T-cell (primary cell): ENCODE measurements at places on chromosomes 1 and 21. TPM values are rescaled to one million over a fixed set of nuclear protein-coding genes. Genes with fewer than 3 reads are reported as not detected.
A peak's percentile ranks its signal among the peaks of the same experiment; 100 is the strongest.

DNA sequence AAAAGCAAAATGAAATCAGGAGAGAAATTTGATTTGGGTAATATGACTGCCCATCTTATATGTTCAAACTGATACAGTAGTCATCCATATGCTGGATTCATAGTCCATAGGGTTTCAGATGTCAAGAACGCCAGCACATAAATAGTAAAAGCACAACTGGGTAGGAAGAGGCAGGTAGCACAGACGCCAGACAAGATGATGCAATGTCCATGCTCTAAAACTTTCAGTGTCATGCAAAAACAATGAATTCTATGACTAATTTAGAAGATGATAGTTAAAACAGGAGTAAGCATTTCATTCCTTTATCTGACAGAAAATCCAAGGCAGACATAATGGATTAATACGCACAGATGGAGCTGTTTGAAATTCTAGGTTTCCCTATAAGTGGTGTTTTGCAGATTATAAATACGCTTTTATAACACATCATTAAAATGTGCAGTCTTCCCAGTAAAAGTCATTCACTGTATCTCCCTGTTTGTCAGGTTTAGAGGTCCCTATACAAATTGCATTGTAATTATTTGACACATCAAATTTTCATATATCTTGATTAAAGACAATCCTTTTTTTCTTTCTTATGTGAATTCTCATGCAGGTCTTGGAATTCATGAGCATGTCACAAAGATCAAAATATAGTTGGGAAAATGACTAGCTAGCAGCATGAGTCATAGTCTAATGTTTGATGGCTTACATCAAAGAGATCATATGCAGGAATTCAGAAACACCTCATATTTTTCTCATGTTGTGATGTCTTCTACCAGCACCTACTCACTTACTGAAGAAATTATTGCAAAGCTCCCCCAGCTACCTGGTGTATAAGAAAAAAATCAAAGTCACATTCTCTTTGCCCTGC, 139.9 kb downstream of the DSCAM start:
- no peaks in the 10 kb centered on the region for H3K27me3 ChIP-seq
- H3K4me1 ChIP-seq, result no peaks in the 10 kb centered on the region
- H3K27ac ChIP-seq, result no peak overlapping the region
- no peak overlapping the region for H3K4me3 ChIP-seq

- H3K36me3 ChIP-seq, result no peaks in the 10 kb centered on the region
- no peak overlapping the region for H3K4me3 ChIP-seq
- H3K4me1 ChIP-seq, result no peaks in the 10 kb centered on the region
- no peak for DNase-seq
- no peak overlapping the region for H3K27ac ChIP-seq
Measured at GRCh38 chr1:55386456-55386855, 171.3 kb upstream of the USP24 start.

GRCh38 chr1:97382206-97382605, 538.6 kb downstream of the DPYD start:
- H3K27ac ChIP-seq, result no peak overlapping the region
- no peak overlapping the region for H3K4me3 ChIP-seq
- DNase-seq, result no peak
- H3K27me3 ChIP-seq, result no peaks in the 10 kb centered on the region
- H3K4me1 ChIP-seq, result no peaks in the 10 kb centered on the region

- peak overlapping the region; percentile 10 for H3K4me3 ChIP-seq
- H3K27me3 ChIP-seq, result no peaks in the 10 kb centered on the region
- H3K36me3 ChIP-seq, result no peaks in the 10 kb centered on the region
Measured at GRCh38 chr1:121516234-121516967, 331.6 kb downstream of the SRGAP2C start.

DNA sequence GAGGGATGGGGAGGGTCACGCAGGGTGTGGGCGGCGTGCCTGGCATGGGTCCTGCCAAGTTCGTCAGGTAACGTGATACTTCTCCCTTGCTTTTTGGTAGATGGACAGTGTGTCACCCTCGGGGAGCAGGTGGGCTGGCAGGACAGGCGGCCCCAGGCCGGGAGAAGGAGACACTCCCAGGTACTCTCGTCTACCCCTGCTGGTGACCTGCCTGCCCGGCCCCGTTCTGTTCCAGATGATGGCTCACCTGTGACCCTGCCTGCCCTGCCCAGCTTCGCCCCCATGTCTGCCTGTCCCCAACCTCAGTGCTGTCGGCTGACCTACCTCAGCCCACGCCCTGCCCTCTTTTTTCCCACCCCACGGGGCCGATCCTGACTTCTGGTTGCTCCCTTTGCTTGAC, 144.7 kb downstream of the PCBP3 start:
- H3K27me3 ChIP-seq, result no peaks in the 10 kb centered on the region
- H3K36me3 ChIP-seq, result no peaks in the 10 kb centered on the region
- H3K4me3 ChIP-seq, result no peak overlapping the region
- no peak for DNase-seq

GRCh38 chr1:239896569-239896968, 195.1 kb upstream of the FMN2 start:
- no peak overlapping the region for H3K27ac ChIP-seq
- H3K4me3 ChIP-seq, result no peak overlapping the region
- no peaks in the 10 kb centered on the region for H3K27me3 ChIP-seq
- H3K4me1 ChIP-seq, result no peaks in the 10 kb centered on the region
- no peak for DNase-seq
- H3K36me3 ChIP-seq, result no peaks in the 10 kb centered on the region

DNA sequence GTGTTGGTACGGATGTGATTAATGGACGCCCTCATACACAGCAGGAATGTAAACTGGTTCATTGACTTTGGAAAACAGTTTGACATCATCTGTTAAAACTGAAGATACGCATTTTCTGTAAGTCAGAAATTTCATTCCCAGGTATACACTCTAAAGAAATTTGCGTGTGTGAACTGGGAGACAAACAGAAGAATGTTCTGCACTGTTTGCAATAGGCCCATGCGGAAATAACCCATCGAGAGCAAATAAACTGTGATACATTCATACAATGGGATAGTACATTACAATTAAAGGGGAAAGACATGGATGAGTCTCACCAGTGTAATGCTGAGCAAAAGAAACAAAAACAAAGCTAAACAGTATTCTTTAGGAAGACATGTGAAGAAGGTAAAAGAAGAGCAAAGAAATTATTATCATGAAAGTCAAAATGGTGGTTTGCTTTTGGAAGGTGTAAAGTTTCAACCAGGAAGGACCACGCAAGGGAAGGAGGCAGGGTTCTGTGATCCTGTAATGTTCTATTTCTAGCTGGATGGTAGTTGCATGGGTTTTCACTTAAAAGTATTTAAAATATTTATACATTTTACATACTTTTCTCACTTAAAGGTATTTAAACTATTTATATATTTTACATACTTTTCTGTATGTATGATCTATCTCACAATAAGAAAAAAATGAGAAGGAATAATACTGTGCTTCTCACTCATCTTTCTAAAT, 30.3 kb downstream of the INTS7 start:
- no peaks in the 10 kb centered on the region for H3K4me1 ChIP-seq
- peaks cover 13% of the 10 kb centered on the region for H3K36me3 ChIP-seq
- H3K27me3 ChIP-seq, result no peaks in the 10 kb centered on the region

DNA sequence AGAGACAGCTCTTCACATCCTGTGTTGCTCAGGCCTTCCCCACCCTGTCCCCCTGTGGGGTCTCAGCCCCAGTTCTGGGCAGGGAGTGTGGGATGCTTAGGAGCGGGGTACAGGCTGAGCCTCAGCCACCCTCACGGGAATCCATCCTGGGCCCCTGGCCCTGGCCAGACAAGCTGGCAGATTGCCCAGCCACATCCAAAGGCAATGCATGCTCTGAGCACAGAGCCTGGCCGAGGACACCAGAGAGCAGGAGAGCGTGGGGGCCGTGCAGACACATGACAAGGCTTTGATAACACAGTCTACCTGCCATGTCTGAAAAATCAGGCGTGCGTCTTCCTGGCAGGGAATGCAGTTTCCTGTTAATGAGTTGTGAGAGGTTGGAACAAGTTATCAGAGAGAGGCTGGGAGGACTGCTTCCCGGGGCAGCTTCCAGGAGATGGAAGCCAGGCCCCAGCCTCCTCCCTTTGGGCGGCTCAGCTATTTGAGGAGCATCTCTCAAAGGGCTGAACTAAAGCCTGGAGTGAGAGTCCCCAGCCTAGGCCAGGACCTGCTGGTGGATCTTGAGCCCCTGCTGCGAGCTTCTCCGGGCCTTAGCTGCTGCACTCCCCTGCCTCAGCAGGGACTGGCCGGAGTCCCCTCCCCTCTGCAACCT, 72.2 kb upstream of the SELENON start:
- peaks cover 66% of the 10 kb centered on the region for H3K4me1 ChIP-seq
- peaks cover 2% of the 10 kb centered on the region for H3K36me3 ChIP-seq
- no peak overlapping the region for H3K4me3 ChIP-seq
- no peaks in the 10 kb centered on the region for H3K27me3 ChIP-seq

DNA sequence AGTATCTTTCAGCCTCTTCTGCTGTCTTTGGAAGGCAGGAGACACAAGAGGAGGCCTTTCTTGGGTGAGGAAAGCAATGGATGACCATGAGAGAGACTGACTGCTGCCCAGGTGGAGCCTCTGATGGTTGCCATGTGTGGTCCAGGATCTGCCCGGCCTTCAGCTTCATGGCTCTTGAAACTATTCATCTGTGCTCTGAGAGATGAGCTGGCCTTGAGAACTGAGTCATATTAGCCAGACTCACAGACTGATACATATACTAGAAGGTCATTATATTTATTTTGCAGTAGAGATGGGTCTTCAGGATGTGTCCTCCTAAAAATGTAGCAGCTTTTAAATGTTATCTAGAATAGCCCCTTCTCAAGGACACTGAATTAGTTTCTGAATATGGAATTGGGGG, 33.7 kb downstream of the PTGFRN start:
- H3K27ac ChIP-seq, result no peak overlapping the region
- no peak overlapping the region for H3K4me3 ChIP-seq
- H3K4me1 ChIP-seq, result peaks cover 4% of the 10 kb centered on the region
- no peak for DNase-seq
- no peaks in the 10 kb centered on the region for H3K27me3 ChIP-seq
- H3K36me3 ChIP-seq, result peaks cover 3% of the 10 kb centered on the region

- H3K4me3 ChIP-seq, result no peak overlapping the region
- H3K4me1 ChIP-seq, result peaks cover 4% of the 10 kb centered on the region
- no peak for DNase-seq
- no peaks in the 10 kb centered on the region for H3K36me3 ChIP-seq
Measured at GRCh38 chr1:165389609-165390008, 33.1 kb upstream of the LMX1A start.

DNA sequence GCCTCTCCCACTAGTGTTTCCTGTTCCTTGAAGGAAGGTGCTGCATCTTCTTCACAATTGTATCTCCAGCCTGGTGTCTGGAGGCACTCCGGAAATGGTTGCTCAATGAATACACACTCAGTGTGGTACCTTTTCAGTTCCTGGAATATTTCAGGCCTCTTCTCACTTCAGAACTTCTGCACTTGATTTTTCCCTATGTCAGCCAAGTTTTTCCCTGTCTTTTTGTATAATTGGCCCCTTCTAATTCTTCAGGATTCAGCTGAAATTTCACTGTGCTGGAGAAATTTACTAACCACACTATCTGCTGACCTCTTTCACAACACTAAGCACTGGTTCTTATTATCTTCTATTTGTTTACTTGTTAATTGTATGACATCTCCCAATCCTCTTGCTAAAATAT, 61.2 kb upstream of the MAP10 start:
- no peak overlapping the region for H3K4me3 ChIP-seq
- H3K27me3 ChIP-seq, result no peaks in the 10 kb centered on the region
- no peaks in the 10 kb centered on the region for H3K4me1 ChIP-seq
- no peak for DNase-seq

DNA sequence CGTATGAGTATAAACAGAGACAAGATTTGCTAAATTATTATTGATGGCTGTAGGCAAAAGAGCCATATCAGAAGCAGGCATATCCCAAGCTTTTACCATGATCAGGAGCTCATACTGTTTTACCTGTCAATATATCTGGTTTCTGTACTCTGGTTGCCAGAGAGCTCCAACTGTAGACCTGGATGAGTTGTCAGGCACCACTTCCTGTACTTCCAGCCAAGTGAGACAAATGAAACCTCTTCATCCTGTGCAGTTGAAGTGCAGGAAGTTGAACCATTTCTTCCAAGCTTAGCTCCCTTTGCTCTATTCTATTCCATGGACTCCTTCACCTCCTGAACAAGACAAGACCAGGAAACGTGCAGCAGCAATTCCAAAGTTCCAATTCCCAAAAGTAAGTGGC, 115.6 kb downstream of the ZNF281 start:
- H3K27me3 ChIP-seq, result no peaks in the 10 kb centered on the region
- DNase-seq, result no peak
- no peak overlapping the region for H3K27ac ChIP-seq
- no peaks in the 10 kb centered on the region for H3K4me1 ChIP-seq
- H3K36me3 ChIP-seq, result no peaks in the 10 kb centered on the region
- H3K4me3 ChIP-seq, result no peak overlapping the region

DNA sequence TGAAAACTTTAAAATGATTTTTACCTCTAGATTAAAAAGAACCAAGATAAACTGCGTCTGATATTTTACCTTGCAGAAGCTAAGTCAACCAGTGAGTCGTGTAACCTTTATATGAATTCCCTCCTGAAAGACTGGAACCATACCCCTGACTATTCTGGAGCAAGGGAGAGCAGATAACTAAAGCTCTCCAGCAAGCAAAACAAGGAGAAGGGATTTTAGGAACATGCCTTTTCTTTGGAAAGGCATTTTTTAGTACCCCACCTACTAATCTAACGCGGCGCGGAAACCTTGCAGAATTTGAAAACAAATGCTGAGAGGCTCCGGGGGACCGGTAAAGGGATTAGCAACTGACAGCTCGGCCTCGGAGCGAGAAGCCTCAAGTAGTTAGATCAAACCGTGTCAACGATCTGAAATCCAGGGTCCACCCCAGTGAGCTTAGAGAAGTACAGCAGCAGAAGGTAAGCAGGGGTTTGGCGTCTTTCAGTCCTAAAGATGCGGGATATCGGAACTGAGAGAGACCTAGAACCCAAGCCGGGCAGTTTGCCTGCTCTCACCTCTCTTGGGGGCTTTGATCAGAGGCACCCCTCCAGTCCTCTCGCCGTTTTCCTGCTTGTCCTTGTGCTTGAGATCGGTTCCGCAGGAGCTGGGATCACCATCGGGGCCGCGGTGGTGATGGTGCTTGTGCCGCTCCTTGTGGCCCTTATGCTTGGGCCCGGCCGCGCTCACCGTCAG, 954 bp downstream of the RSBN1 start:
- peak overlapping the region; percentile 90 for H3K27ac ChIP-seq
- H3K27me3 ChIP-seq, result no peaks in the 10 kb centered on the region
- peak; percentile 18 for DNase-seq
- peak overlapping the region; percentile 84 for H3K4me3 ChIP-seq

GRCh38 chr1:208131621-208132286, 112.4 kb downstream of the PLXNA2 start:
- no peak for DNase-seq
- no peak overlapping the region for H3K27ac ChIP-seq
- H3K27me3 ChIP-seq, result no peaks in the 10 kb centered on the region
- no peaks in the 10 kb centered on the region for H3K36me3 ChIP-seq
- H3K4me1 ChIP-seq, result no peaks in the 10 kb centered on the region

TRAPPC3 gene
- 48.2 TPM for total RNA-seq

GJA8 gene
- total RNA-seq, result not detected

C4BPB gene
- 0.66 TPM for total RNA-seq

PTGFR gene
- total RNA-seq, result 0.13 TPM

FCGR3A gene
- 43.9 TPM for total RNA-seq

RHBG gene
- total RNA-seq, result not detected

IL10 gene
- 0.26 TPM for total RNA-seq
